Activated T-helper 9 cell treated with anti-CD3 and anti-CD28 coated beads, Interleukin-2, amount 50 U/mL, for 16 hours (primary cell): ENCODE measurements at places on chromosomes 6 and 20.

DNA sequence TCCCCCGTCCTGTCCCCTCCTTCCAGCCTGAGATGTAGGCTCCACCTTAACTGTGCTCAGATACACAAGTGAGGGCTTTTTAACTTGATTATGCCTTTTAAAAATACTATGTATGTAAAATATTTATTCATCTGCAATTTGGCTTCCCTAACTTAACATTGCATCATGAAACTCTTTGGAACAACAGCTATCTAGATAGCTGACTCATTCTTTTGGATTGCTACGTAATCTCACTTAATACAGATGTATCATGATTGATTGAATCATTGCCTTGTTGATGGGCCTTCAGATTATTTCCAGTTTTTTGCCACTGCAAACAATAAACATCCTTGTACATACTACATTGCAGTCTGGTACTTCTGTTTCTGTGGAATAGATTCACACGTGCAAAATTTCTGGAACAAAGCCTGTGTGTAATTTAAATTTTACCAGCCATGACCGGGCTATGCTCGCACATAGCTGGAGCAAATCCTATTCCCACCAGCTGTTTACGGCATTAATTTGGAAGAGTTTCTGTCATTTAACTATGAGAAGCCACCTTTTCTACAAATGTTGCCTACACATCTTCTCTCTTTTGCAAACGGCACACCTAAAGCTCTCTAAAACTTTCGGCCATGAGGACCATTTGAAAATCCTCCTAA is 6.5 kb downstream of the PRND start:
- DNase-seq = no peak

DNA sequence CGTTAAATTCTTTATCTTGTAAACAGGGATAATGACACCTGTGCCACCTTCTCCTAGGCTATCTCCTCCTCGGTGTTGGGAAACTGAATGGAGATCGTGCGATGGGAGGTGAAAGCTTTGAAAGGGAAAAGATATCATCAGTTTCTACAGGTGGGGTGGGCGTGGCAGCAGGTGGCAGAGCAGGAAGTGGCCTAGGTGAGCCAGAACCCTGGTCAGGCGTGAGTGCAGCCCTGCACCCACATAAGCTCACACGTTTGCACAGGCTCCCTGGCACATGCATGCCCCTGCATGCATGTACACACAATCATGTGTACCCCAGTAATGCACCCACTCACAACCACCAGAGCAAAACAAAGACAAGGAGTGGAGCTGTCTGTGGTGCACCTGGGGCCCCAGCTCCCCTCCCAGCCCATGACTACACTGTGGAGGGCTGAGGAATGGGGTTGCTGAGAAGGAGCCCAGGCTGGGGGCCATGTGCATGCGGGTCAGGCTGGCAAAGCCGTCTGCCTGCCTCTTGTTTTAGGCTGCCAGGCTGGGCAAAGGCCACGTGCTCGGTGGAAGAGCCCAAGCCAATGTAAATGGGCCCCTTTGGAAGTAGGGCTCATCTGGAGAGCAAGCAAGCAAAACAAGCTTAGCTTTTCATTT is 61.5 kb downstream of the TFAP2C start:
- no peak for DNase-seq

GRCh38 chr6:125285936-125286335 is 15.8 kb downstream of the HDDC2 start:
- no peak for DNase-seq

DNA sequence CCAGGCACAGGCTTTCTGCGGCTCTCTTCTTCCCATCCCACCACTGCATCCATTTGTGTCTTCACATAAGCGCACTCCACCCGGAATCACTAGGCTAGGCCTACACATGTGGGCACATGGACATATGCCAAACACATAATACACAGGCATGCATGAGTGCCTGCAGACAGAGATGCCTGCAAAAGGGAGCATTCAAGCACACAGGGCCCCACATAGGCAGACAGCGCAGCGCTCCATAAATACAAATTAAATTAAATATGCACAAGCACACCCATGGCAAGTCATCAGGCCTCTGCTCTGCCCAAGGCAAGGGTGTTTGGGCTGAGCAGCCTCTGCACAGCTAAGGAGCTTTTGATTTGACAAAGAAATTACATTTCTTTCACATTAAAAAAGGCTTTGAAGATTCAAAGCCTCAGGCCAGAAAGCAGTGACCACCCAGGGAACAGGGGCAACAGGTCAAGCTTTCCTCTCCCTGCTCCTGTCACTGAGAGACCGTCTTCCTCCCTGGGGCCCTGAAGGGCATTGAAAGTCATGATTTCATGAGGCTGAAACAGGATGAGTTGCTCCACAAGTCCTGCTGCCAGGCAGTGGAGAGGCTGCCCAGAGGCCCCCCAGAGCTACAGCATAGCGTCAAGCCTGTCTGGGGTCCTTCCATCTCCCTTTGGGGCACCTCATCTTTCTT is 134.2 kb upstream of the LRFN2 start:
- no peak for DNase-seq

- no peak for DNase-seq
These were observed 111.9 kb upstream of the FOXQ1 start for GRCh38 chr6:1200081-1200408.

DNA sequence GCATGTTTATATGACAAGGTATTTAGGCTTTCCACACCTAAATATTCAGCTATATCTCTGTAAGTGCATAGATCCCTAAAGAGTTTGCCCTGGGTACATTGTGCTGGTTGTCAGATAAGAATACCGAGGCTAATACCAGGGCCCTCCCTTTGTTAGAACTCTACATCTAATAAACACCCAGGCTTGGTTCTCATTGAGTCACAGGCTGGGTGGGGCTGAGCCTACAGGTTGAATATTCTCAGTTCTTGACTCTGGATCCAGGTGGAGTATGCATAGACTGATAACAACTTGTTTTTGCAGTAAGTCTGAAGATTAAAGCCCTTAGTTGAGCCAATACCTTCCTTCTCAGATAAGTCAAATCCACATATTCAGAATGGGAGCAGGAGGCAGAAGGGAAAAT is 312.2 kb upstream of the FLRT3 start:
- DNase-seq = no peak

DNA sequence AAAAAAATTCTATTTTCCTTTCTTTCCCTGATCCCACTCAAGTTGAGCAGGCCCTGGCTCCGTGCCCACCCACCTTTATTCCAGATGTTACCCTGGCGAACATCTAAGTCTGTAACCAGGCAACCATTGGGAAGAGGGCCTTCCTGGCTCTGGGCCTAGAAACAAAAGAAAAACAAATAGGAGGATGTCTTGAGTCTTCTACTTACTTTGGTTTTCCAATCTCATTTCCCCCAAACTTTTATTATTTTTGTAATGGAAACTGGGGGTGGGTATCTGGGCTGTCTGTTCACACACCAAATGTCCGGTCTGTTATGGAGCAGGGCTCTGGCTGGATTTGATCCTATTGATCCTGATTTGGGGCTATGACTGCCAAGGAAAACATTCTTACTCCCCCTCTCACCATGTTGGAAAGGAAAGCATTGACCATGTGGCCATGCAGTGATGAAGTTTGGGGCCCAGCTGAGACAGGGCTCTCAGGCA is 744.1 kb downstream of the DHX35 start:
- DNase-seq = no peak

DNA sequence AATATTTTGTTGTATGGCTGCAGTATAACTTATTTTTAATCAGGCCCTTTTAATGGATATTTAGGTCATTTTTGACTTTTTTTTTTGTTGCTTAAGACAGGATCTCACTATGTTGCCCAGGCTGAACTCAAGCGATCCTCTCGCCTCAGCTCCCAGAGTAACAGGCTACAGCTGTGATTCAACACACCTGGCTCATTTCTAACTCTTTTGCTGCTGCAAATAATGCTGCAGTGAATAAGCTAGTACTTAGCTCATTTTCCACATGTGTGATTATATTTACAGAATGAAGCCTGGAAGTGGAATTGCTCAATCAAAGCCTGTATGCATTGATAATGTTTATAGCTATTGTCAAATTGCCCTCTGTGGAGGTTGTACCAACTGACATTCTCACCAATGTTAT is 1.1 kb downstream of the GTSF1L start:
- no peak for DNase-seq

DNA sequence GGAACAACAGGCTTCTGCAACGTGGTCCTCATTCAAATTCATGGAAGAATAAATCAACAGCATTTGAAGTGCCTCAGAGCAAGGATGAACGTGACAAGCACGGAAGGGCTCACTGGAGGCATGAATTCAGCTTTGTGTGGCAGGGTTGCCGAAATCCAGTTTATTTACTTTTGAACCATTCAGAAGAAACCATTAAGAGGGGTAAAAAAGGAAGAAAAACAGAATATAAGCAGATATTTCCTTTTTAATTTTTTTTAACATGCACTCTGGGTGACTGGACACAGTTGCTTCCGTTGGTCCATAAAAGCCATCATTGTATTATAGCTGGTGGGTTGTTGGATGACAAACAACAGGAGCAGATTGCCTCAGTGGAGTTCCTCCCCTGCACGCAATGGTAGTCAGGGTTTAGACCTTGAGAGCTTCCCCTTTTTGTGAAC is 17.3 kb upstream of the SNRPB2 start:
- no peak for DNase-seq

DNA sequence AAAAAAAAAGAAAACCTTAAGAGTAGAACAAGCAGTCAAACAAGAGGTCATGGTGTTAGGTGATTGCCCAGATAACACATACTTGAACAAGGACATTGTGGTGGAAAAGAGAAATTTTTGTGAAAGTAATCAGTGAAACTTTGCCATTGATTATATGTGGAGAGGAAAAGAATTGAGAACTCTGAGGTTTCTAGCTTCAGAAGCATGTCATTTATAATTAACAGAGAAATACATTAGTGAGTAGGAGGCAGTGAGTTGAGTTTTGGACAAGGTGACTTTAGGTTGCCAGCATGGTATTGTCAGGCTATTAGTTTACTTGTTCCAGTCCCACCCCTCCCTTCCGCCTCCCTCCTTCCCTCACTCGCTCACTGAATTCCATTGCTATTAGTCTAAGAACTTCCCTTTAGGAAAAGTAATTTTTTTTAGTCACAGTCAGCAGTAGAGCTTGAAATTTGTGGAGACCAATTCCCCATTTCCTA is 17.2 kb downstream of the TAB2 start:
- no peak for DNase-seq

DNA sequence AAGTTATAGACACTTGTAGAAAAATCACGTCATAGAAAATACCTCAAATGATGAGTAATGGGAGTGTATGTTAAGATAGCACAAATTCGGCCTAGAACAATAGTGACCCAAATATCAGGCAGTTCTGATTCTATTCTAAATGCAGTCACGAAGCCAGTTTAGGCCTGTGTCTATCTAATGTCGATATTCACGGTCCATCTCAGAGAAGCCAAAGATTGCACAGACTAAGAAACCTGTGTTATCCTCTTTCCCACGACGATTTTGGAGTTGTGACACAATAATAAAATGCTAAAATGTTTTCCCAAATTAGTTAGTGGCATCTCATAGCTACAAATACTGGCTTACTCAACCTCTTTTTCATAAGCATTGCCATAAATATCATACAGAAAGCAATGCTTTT is 4.0 kb downstream of the HIVEP2 start:
- no peak for DNase-seq

DNA sequence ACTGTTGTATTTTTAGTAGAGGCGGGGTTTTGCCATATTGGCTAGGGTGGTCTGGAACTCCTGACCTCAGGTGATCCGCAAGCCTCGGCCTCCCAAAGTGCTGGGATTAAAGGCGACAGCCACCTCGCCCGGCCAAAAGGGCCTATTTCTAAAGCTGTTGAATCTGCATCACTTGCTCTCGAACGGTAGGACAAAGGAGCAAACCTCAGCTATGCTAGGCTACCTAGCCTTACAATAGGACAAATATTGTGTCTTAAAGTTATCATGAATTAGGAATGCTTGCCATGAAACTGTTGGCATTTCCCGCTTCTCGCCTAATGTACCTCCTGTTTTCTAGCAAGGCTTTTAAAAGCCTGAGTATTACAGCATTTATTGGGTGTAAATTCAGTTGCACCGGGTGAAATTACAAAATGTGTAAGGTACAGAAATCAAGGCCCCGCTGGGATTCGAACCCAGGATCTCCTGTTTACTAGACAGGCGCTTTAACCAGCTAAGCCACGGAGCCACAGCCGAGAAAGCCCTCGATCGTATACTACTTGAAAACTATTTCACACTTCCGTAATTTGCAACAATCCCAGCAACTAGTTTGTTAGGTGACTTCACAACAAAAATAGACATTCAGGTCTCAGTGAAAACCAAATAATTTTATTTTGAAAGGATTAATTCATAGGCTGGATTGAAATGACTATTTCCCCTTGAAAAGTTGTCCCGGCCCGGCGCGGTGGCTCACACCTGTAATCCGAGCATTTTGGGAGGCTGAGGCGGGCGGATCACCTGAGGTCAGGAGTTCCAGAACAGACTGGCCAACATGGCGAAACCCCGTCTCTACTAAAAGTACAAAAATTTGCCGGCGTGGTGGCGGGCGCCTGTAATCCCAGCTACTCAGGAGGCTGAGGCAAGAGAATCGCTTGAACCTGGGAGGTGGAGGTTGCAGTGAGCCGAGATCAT is 211.6 kb upstream of the ZNF184 start:
- DNase-seq = peak; percentile 19

- DNase-seq = no peak
These were observed 67.8 kb downstream of the SYNDIG1 start for GRCh38 chr20:24537210-24537609.

GRCh38 chr6:36590237-36590636 is 3.9 kb upstream of the SRSF3 start:
- no peak for DNase-seq

DNA sequence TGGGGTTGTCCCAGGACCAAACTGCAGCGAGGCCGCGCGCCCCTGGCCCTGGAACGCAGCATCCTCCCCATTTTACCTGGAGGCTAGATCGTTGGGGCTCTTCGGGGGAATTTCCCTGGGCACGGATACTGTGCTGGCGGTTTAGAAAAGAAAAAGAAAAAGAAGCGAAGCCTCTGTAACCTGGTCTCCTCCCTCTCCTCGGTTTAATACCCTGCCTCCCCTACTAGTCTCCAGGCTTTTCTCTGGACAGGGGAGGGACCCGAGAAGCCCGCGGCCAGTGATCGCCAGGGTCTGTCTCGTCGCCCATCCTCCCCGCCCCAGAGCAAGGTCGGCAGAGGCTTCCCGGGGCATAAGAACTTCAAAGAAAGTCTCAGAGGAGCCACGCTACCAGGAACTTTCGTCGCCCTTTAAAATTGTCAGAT is 6.1 kb upstream of the LAMP5 start:
- no peak for DNase-seq

DNA sequence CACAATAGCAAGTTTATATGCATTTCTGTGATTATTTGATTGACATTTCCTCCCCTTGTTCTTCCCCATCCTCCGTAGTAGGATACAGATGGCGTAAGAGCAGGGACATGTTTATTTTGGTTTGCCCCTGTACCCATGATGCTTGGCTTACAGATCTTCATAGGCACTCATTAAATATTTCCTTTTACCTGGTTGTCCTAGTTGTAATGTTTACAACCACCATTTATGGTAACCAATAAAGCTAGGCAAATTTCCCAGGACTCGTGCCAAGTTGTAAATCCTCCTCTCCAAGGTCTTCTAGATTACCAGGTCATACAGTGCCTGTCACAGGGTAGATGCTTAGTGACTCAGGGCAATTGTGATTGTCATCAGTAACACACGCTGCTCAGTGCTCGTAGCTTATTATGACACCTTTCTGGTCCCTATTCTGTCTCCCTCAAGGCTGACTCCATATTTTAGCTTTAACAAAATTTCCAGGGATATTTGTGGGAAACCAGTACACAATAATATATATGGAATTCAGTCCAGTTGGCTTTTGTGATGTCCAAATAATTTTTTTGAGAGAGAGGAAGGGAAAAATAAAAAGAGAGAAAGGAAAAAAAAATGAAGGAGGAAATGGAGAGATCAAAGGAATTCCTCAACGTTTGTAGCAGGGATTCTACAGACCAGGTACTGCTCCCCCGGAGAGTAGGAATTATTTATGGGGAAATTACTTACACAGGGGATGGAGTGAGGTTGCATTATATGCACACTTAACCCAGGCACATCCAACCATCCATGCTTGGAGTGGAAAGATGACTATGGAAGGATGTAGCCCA is 24.6 kb downstream of the CYP24A1 start:
- no peak for DNase-seq
